ENCODE measurements at places on chromosomes 2 and 18. TPM values are rescaled to one million over a fixed set of nuclear protein-coding genes. Genes with fewer than 3 reads are reported as not detected.

- DNase-seq, result no peak
Observed at GRCh38 chr2:152405206-152406118, 70.5 kb downstream of the FMNL2 start.

GRCh38 chr2:215028231-215028630, 110.2 kb downstream of the ABCA12 start:
- DNase-seq, result no peak

- no peak for DNase-seq
Observed at GRCh38 chr18:5841518-5841917, 53.8 kb downstream of the TMEM200C start.

DNA sequence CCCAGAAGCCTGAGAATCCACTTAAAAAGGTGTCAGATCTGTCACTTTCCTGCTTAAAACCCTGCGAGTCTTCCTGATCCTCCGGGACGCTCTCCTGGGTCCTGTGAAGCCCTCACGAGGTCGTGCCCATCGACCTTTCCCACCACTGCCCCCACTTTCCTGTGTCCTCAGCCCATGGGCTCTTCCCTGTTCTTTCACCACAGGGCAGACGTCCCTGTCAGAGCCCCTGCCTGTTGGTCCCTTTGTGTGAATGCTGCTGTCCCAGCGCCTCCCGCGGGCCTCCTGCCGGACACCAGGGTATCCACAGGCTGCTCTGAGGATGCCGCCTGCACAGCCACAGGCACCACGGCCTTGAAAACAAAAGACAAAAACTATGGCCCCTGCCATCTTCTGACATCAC, 125.6 kb downstream of the TMEM18 start:
- DNase-seq, result no peak

DNA sequence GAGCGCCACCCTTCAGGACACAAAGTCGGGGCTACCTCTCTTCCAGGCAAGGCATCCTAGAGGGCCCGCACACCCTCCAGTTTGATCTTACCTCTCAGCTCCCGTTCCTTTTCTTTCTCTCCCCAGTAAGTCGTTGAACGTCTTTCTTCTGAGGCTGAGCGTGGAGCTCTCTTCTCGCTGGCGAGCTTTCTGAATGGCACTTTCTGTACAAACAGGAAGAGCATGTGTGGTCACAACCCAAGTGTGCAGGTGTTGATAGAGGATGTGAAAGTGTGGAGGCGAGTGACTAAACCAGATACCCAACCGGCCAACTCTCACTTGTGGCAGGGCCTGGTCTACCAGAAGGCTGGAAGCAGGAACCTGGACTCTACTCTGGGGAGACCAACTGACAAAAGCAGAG, at the start of gene AFF3:
AFF3 (minus strand) TSS at position 198 of the 400 bp plus-strand sequence. CDS start 38,136 bp downstream, outside the sequence.
- DNase-seq, result no peak

- no peak for DNase-seq
Observed at GRCh38 chr2:20422402-20423271, 24.2 kb upstream of the RHOB start.

Gene FAM237A
- not detected for total RNA-seq

Gene VSNL1
- not detected for total RNA-seq

DNA sequence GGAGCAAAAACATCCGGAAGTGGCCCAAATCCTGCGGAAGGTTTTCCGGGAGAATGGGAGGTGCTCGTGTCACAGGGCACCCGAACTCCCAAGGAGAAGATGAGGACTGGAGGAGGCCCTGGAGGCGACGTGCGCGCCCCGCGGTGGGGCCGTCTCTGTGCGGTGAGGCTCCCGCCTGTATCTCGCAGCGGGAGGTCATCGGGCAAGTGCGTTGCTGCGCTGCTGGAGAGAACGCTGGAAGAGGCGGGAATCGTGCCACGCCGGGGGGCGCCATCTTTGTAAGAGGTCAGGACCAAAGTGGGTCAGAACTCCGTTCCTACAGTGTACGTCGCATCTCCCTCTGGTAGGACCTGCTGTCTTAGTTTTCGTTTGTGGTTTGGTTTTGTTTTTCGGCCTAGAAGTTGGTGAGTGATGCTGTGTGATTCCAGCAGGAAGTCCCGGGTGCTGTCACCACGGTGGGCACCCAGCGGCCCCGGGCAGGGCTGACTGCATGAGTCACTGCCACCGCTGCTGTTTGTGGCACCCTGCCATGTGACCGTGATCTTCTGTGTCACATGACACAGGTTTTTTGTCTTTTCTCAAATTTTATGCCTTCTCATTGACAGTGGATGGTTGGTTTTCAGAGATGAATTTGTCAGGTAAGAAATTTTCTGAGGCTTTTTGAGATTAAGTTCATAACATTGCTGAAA, 21.5 kb upstream of the ATP9B start:
- DNase-seq, result no peak

Gene TNFAIP6
- total RNA-seq, result 3.6 TPM

DNA sequence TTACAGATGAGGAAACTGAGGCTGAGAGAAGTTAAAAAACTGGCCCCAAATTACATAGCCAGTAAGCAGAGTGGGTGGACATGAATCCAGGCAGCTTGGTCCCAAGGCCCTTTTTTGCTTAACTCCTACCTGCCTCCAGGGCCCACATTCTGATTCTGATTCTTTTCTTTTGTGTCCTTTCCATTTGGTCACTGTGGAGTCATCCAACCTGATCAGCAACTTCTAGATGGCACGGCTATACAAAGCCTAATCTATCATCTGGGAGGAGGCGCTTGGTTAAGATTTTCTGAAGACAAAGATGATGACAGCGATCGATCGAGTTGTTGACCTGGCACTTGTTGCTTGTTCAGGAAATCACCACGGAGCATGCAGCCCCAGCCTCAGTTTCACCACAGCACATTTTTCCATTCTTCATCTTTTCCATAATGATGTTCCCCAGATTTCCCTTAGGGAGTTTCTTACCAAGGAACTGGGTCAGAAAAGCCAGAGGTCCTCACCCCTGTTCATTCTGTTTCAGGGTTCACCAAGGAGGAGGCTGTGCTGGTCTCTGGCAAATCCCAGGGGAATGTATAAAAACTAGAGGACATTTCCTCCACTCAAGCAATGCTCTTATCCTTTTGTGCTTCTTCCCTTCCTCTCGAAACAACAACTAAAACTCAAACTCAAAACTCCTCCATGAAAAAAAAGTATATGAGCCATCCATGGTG, 6.9 kb upstream of the IGFBP2 start:
- DNase-seq, result no peak

DNA sequence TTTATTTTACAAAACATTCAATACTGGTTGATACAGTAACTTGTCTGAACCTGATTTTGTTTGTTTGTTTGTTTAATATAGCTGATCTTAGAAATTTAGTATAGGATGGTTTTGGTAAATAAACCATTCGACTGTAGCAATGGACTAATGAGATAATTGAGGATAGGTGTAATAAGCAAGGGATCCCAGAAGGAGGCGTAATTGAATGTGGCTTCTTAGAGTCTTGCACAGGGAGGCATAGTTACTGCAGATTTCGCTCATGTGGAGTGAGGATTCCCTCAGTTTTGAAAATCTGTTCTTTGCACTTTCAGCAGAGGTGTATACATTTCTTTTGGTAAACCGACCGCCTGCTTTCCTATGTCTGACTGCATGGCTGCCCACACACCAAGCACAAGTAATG, 709.6 kb downstream of the SOCS6 start:
- no peak for DNase-seq

DNA sequence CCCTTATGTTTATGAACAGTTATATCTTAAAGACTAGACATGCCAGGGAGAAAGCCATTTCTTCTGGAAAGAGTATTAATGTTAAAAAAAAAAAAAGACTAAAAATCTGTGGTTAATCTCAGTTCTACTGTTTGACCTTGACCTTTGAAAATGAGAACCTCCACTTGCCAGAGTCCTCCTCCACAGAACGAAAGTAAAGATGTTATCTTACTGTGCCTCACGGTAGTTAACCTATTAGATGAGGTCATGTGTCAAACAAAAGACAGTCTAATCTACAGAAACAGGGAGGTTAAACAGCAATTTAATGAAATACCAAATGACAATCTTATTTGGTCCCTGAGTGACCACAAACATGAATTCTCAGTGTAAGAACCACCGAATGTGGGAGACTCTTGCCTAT, 51.2 kb downstream of the SLC14A2 start:
- DNase-seq, result no peak

GRCh38 chr2:71526975-71527374, 73.6 kb downstream of the DYSF start:
- DNase-seq, result no peak

DNA sequence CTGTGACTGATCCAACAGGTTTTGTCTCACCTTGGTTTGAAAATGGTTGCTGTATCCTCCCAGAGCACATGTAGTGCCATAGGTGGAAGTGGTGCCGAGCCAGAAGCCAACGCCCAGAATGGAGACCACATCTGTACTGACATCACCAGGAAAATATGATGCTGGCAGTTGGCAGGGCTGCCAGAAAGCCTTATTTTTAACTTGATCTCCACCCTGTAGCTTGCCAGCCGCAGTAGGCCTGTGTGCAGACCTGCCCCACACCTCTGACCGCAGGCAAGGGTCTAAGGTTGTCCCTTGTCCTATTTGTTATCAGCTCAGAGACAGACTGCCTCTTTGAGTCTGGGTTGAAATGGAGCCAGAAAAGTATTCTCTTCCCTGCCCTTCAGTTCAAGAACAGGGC, 123.5 kb upstream of the EML6 start:
- DNase-seq, result peak; percentile 90

DNA sequence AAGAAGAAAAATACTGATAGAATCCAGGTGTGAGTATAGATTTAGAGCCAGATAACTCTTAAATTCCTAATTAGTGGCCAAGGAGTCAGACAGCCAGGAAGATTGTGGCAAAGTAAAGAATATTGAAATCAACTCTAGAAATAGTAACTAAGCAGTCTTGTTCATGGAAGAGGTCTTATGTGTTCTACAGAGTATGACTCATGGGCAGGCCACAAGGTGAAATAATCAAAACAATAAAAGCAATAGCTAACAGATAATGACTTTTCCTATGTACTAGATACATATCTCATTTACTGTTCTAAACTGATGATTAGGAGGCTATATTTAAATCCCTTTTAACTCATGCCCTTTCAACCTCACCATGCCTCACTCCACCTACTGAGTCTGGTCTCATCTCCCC, 227.4 kb upstream of the COL3A1 start:
- DNase-seq, result no peak

DNA sequence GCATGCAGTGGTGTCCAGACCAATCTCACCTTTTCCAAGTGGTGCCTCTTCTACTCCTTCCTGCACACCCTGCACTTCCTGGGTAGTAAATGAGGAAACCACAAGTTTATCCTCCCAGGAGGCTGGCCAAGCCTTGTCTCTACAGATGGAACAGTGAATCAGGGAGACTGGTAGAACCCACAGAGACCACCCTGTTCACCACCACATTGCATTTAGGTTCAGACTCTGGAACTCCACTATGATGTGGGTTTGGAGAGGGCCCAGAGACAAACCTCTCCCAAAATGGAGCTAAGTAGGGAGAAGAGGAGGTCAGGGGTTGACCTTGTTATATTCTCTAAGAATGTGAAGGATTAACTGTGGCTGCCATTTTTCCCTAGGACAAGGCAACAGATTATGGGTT, 102.8 kb upstream of the FZD7 start:
- no peak for DNase-seq

Gene COL4A3
- 11.4 TPM for total RNA-seq
